Brain pericyte (primary cell): ENCODE measurements at places on chromosomes 13 and 19.

DNA sequence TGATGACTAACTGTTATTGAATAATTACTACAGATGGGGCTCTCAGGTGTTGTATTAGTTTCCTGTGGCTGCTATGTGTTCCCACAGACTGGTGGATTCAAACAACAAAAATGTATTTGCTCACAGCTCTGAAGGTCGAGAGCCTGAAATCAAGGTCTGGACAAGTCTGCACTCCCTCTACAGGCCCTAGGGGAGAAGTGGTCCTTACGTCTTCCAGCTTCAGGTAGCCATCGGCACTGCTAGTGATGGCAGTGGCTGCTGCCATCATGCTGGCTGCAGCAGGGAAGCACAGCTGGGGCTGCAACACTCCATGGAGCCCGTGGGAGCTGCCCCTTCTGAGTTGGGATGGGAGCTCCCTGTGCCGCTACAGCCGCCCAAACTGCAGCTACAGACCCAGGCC lies 1.9 kb downstream of the TEX26 start:
- no peak for DNase-seq

GRCh38 chr13:73751290-73751689 lies 382.9 kb downstream of the KLF12 start:
- no peak for DNase-seq

- DNase-seq: peak; percentile 18
These were observed 2772.2 kb downstream of the PCDH9 start for GRCh38 chr13:64457976-64458375.

- DNase-seq: no peak
These were observed 62.3 kb downstream of the ITGBL1 start for GRCh38 chr13:101514695-101515275.

- DNase-seq: no peak
These were observed 27.2 kb downstream of the DOCK9 start for GRCh38 chr13:98950705-98951104.

DNA sequence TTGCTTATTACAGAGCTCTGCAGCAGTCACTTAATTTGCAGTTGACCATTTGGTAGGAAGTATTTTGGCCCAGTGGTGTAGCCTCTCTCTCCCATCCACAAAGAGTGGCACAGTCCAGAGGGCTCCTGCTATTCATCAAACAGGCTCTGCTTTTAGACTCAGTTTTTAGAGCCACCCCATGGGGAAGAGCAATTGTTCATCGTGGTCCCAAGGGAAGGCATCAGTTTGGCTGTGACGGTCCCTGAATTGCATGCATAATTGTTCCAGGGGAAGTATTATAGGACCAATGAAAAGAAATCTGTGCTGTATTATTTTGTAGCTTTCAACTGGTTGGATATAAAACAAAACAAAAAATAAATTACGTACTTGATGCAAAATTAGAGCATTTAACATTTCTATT lies 799.0 kb downstream of the DACH1 start:
- DNase-seq: no peak

GRCh38 chr13:94716016-94716415 lies 3.7 kb upstream of the SOX21 start:
- no peak for DNase-seq
